IMR-90 (cell line): ENCODE measurements at places on chromosomes 13 and 19. TPM values are rescaled to one million over a fixed set of nuclear protein-coding genes. Genes with fewer than 3 reads are reported as not detected.

GRCh38 chr13:23855360-23855759, 33.8 kb downstream of the MIPEP start:
- peaks cover 6% of the 10 kb centered on the region for H3K36me3 ChIP-seq
- H3K4me3 ChIP-seq, result no peak overlapping the region
- H3K4me1 ChIP-seq, result peaks cover 7% of the 10 kb centered on the region; the same call in 1 of the 2 replicates
- no peaks in the 10 kb centered on the region for H3K27me3 ChIP-seq

DNA sequence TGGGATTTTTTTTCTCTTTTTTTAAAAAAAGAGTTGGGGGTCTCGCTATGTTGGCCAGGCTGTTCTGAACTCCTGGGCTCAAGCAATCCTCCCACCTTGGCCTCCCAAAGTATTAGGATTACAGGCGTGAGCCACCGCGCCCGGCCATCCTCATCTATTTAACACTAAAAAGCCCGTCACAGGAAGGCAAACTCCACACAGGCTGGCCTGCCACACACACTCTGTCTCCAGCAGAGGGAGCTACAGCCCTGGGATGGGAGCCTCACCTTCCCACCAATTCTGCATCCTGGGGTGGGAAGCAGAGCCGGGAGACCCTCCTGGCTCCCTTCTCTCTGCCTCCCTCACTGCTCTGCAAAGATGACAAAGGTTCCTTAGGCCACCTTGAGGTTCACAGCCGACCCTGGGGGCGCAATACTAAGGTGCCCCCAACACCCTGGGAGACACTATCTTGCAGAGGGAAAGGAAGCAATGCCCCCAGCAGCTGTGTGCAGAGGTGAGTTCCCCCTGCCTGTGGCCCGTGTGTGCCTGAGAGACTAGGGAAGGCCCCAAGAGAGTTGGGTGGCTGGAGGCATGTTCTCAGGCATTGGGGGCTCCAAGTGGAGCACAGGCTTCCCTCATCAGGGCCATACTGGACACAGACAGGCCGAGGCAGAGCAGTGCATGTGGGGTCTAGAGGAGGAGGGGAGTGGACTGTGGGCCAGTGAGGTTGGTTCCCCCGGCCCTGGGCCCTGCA, 27.4 kb upstream of the TIMM44 start:
- no peak overlapping the region for H3K27ac ChIP-seq
- H3K27me3 ChIP-seq, result no peaks in the 10 kb centered on the region
- H3K4me3 ChIP-seq, result no peak overlapping the region
- peak; percentile 28 for DNase-seq

DNA sequence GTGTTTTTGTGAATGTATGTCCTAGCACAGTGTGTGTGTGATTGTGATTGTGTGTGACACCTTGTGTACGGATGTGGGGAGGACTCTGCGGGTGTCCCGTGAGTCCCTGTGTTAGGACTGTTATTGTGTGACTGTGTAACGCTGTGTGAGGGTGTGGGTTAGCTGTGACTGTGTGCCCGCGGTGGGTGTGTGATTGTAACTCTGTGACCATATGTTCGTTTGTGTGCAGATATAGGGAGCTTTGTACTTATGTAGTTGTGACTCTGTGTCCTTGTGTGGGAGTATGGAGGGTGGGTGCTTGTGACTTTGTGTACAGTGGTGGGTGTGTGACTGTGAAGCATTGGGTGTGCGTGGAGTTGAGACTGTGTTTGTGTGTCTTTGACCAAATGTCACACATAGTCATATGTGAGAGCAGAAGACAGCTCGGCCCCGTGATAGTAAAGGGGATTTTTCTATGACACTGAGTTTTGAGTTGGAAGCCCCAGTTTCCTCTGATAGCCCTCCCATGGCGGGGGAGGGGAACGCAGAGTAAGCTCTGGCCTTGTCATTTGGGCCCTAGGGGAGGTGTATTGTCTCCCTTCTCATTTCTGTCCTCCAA, 949 bp upstream of the ZNF260 start:
- H3K27me3 ChIP-seq, result no peaks in the 10 kb centered on the region
- H3K4me3 ChIP-seq, result peak overlapping the region; percentile 82
- 0 out of 2 replicates have a peak, but pooled peaks cover 1% of the 10 kb centered on the region for H3K4me1 ChIP-seq

SYDE1 gene
- 64.9 and 84.7 TPM in 2 replicates for polyA plus RNA-seq

APOC1 gene
- 1.1 and 1.4 TPM in 2 replicates for polyA plus RNA-seq
